Brain pericyte (primary cell): ENCODE measurements at places on chromosomes 1 and 21.

- DNase-seq: no peak
Measured at GRCh38 chr21:15943009-15943666, 213.4 kb downstream of the USP25 start.

DNA sequence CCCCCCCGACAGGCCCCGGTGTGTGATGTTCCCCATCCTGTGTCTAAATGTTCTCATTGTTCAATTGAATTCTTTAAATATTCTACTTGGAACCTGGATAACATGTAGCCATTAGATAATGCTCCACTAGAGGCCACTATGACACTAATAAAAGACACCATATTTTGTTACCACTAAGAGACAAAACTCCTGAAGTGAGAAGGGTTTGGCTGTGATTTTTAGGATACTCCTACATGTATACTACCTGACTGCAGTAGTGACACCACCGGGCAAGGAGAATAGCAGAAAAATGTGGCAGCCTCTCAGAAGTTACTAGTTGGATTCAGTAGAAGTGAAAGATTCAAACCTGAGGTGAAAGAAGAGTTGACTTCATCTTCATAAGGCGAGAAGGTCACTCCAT lies 36.0 kb downstream of the F5 start:
- DNase-seq: no peak

DNA sequence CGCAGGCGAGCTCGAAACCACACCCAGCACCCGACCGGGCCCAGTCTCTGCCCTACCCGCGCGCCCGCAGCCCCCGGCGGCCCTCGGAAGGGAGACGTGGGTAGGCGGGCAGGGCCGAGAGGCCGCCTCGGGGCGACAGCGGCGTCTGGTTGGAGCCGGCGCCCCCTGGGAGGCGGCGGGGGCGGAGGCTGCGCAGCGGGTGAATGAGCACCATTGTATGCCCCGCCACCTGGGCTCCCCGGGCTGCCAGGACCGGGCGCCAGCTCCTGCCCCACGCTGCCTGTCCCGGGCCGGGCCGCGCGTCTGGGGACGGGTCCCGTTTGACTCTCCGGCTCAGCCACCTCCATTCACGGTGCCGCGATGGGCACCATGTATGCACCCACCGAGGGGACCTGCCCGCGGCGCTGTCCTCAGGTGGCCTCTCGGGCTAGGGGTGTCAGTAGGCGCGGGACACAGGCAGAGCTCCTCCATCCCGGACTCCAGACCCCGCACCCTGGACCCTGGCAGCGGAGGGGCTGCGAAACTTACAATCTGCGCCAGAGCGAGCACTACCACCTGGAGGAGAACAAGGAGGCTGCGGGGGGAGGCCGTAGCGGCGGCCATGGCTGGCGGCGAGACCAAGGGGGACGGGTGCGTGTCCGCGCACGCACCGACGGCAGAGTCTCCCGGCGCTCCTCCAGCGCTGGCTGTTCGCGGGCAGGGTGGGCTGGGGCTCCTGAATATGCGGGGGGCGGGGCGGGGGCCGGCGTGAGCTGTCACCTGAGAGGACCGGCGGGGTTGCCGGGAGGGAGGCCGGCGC lies at the start of gene COL9A2:
COL9A2 (minus strand) TSS at position 692 of the 799 bp plus-strand sequence; CDS start at position 603, 89 bp downstream.
- DNase-seq: no peak

- DNase-seq: no peak
Measured at GRCh38 chr1:52454127-52454526, 49.7 kb downstream of the PRPF38A start.

- no peak for DNase-seq
Measured at GRCh38 chr1:32622806-32623681, 27.3 kb downstream of the ZBTB8OS start.

DNA sequence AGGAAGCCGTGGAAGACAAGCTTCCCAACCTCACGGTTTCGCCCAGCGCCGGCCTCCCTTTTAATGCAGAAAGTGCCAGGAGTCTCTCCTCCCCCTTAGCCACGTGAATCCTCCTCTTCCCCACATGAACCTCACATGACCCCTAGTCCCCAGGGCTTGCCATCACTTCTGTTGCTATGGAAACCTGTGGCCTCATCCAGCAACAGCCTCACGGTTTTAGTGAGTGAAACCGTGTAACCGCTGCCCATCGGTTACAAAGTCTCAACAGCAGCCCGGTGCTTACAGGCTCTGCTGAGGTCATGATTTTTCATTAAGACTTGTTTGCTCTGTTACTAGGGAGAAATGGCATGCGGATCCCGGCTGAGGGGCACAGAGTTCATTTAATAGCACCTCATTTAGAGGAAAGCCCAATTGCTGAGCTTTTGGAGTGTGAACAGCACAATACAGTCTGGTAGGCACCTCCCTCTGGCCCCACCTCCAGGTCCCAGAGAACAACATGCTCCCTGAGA lies 143.2 kb upstream of the BACE2 start:
- no peak for DNase-seq

DNA sequence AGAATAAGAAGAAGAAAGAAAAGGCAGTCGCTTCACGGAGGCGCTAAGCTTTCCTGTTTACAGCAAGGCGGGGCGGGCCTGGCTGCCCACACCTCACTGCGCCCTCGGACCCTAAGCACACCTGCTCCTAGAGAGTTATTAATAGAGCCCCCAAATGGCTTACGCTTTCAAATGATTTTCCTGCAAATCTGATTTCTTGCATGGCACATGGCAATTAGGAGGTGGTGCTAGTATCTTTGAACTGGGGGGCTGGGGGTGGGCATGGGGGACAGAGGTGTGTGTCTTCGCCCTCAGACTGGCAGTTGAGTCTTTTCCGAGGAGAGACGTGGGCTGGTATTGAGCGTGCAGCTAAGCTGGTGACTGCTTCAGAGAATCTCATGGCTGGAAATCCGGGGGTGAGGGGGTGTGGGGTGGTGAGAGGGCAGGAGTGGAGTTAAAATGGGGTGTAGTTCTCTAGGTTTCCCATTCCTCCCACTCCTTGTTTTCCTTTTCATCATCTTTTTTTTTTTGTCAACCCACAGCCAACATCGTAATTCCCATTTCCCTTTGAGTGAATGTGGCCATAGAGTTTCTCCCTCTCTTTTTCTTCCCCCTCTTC lies 1.3 kb downstream of the S1PR1 start:
- no peak for DNase-seq

DNA sequence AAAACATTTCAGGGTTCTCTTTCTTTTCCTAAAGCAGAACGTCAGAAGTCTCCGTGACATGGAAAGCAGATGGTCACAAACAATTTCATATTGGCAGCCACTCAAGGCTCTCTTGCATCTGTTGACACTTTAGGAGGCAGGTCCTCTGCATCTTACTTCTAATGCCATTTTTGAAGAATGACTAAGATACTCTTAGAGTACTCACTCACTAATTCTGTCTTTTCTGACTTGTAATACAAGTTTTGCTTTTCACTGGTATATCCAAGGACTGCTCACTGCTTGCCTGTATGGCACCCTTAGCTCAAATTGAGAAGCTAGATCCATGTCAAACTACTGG lies 68.3 kb downstream of the PRRX1 start:
- no peak for DNase-seq
